SJSA1 (cell line): ENCODE measurements at places on chromosomes 16 and 17. TPM values are rescaled to one million over a fixed set of nuclear protein-coding genes. Genes with fewer than 3 reads are reported as not detected.

C1QL1 gene
- 5.2 TPM in 1 of 2 replicates, not detected in the other for total RNA-seq

- no peak overlapping the region for H3K4me3 ChIP-seq
- no peaks in the 10 kb centered on the region for H3K36me3 ChIP-seq
- H3K4me1 ChIP-seq: peaks cover 5% of the 10 kb centered on the region; the same call in 1 of the 2 replicates
Measured at GRCh38 chr17:77815127-77815905, 143.2 kb upstream of the TNRC6C start.

DNA sequence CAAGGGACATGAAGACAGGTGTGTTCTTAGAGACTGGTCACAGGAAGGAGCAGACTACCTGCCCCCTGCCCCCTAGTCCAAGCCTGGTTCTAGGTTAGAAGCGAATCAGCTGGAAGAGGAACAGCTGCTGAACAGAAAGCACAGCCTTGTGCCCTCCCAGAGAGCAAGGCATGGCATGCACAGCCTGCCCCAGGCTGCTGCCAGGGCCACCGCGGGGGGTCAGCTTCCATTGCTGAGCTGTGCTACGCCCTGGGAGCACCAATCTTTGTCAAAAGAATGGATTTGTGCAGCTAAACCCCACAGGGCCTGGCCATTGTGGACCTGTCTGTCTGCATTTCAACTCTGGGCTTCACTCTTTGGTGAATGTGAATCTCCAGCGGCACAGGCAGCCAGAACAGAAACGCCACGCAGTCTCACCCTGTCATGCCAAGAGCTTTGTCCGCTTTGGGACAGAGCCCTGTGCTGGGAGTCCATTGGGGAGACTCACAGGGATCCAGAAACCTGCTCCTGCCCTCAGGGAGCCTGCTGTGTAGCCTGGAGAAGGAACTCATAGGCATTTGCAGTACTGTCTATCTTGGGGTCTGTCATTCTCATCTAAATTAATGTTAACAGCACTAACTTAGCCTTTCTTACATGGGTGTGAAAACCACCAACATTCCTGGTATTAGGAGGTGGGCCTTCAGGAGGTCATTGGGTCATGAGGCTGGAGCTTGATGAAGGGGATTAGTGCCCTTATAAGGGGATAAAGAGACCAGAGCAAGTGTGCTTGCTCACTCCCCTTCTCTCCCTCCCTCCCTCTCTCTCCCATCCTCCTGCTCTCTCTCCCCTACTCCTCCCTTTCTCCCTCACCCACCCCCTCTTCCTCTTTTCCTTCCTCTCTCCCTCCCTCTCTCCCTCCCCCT lies 25.6 kb upstream of the CDRT4 start:
- H3K27me3 ChIP-seq: no peaks in the 10 kb centered on the region
- no peak overlapping the region for H3K27ac ChIP-seq
- no peak overlapping the region for H3K4me3 ChIP-seq
- H3K4me1 ChIP-seq: peaks cover 18% of the 10 kb centered on the region
- no peak for DNase-seq

GRCh38 chr17:80103449-80104085 lies 2.2 kb downstream of the GAA start:
- no peak overlapping the region for H3K27ac ChIP-seq
- peaks cover 4% of the 10 kb centered on the region for H3K36me3 ChIP-seq
- no peak overlapping the region for H3K4me3 ChIP-seq
- no peaks in the 10 kb centered on the region for H3K27me3 ChIP-seq
- H3K4me1 ChIP-seq: peaks cover 18% of the 10 kb centered on the region

DPEP1 gene
- total RNA-seq: 6.2 and 10.7 TPM in 2 replicates

DNA sequence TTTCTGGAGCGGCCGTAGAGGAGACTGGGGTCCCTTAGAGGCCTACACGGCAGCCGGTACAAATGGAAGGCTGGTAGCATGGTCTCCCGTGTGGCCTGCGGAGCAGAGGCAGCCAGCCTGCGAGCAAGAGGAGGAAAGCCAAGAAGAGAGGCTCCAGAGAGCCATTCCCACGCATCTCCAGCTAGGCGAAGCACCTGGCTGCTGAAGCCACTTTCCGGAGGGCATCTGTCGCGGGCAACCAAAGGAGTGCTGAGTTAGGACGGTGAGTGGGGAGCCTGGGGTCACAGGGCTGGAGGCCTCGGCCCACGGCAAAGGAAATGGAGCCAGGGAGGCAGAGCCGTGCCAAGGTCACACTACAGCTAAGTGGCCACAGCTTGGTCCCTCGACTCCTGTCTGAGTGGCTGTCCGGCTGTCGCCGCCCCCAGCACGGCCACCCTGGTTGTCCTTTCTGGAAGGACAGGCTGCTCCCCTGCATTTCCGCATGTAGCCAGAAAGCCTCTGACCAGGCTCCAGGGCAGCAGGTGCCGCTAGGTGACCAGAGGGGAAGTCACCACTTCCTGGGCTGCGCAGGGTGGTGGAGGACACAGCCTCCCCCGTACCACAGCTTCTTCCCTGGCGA lies 33.7 kb downstream of the ENGASE start:
- H3K36me3 ChIP-seq: no peaks in the 10 kb centered on the region
- H3K4me3 ChIP-seq: no peak overlapping the region
- H3K27ac ChIP-seq: no peak overlapping the region
- no peak for DNase-seq
- no peaks in the 10 kb centered on the region for H3K4me1 ChIP-seq

DNA sequence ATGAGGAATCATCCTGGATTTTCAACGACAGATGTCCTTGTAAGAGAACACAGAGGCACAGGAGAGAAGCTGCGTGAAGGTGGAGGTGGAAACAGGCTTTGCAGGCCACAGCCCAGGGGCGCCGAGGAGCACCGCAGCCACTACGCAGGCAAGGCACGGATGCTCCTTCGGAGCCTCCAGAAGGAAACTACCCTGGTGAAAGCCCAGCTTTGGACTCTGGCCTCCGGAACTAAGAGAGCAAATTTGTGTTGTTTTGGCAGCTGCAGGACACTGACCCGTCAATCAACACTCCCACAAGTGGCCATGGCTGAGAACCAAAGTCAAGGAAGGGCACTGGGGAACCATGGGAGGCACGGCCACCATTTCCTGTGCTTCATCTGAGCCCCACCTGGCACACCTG lies 3.4 kb downstream of the ARL16 start:
- no peak for DNase-seq
- H3K4me3 ChIP-seq: no peak overlapping the region
- H3K4me1 ChIP-seq: peaks cover 24% of the 10 kb centered on the region
- H3K27ac ChIP-seq: no peak overlapping the region

GRCh38 chr16:47371271-47372014 lies 89.4 kb downstream of the ITFG1 start:
- no peak for DNase-seq
- H3K36me3 ChIP-seq: peaks cover 6% of the 10 kb centered on the region
- H3K27ac ChIP-seq: no peak overlapping the region
- H3K27me3 ChIP-seq: no peaks in the 10 kb centered on the region

NPIPA7 gene
- total RNA-seq: 1.4 TPM in 1 of 2 replicates, not detected in the other

DNA sequence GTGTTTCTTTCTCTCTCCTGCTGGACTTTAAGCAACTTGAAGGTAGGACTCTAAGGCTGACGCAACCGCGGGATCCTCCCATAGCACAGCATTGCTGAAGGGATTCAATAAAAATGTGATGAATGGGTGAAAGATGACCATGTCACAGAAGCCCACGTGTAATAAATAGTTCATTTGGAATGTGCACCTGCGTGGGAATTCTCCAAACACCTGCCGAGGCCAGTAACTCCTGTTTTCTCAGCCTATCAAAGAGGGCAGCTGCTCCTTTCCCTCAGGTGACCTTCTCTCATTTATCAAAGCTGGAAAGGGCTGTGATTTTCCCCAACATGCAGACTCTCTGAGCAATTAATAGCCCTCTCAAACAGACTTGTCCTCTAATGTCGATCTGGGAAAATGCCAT lies 235.7 kb downstream of the STX8 start:
- H3K27ac ChIP-seq: no peak overlapping the region
- H3K4me1 ChIP-seq: no peaks in the 10 kb centered on the region; the same call in 1 of the 2 replicates
- no peak overlapping the region for H3K4me3 ChIP-seq
- H3K27me3 ChIP-seq: no peaks in the 10 kb centered on the region

PPP1R27 gene
- not detected in 2 replicates for total RNA-seq

CCL17 gene
- total RNA-seq: not detected in 2 replicates

SNX11 gene
- total RNA-seq: 13.3 and 16.4 TPM in 2 replicates

AIPL1 gene
- total RNA-seq: not detected in 2 replicates

DNA sequence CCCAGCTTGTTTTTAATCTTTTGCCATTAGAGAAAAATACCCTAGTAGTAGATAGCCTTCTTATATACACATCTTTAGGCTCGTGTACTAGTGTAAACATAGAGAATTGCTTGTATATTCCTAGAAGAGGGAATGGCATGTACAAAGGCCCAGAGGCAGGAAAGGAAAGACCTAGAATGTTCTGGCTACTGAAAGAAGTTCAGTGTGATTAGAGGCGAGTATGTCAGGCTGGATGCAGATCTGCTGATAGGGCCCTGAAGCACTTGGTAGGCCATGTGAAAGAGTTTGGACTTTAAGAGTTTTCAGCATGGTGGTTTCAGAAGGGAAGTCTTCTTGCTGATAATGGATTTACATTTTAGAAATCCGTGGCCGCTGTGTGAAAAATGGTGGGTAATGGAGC lies 17.4 kb downstream of the CTCF start:
- H3K4me3 ChIP-seq: no peak overlapping the region
- no peaks in the 10 kb centered on the region for H3K27me3 ChIP-seq
- H3K36me3 ChIP-seq: peaks cover 31% of the 10 kb centered on the region
- no peak overlapping the region for H3K27ac ChIP-seq
- no peak for DNase-seq

SLC5A11 gene
- total RNA-seq: 0.16 TPM in 1 of 2 replicates, not detected in the other

DNA sequence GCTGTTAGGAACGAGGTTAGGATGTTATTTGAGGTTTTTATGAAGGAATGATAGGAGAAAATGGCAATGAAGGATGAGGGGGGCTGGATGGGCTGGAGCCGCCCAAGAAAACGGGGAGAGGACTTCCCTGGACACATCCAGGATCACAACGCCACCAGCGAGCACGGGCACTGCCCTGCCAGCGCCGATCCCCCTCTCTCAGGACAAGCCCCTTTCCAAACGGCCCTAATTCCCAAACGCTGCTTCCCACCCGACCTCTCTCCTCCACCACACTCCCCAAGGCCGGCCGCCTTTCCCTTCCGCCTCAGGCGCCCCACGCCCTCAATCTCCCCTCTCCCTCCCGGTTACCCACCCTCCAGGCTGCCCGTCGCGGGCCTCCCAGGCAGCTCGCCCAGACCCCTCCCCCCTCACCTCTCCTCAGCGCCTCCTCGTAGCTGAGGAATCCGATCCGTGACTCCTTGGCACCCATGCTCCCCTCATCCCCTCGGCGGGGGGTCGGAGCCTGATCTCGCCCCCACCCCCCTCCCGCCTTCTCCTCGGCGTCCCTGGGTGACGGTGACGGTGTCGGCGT lies 377 bp downstream of the USP32 start:
- peak overlapping the region; percentile 77 for H3K4me3 ChIP-seq
- H3K4me1 ChIP-seq: peaks cover 27% of the 10 kb centered on the region
- peaks cover 4% of the 10 kb centered on the region; the same call in 1 of the 2 replicates for H3K36me3 ChIP-seq
- peak overlapping the region; percentile 65 for H3K27ac ChIP-seq
- peak; percentile 68 for DNase-seq

CLN3 gene
- total RNA-seq: 4.7 and 6.9 TPM in 2 replicates

DNA sequence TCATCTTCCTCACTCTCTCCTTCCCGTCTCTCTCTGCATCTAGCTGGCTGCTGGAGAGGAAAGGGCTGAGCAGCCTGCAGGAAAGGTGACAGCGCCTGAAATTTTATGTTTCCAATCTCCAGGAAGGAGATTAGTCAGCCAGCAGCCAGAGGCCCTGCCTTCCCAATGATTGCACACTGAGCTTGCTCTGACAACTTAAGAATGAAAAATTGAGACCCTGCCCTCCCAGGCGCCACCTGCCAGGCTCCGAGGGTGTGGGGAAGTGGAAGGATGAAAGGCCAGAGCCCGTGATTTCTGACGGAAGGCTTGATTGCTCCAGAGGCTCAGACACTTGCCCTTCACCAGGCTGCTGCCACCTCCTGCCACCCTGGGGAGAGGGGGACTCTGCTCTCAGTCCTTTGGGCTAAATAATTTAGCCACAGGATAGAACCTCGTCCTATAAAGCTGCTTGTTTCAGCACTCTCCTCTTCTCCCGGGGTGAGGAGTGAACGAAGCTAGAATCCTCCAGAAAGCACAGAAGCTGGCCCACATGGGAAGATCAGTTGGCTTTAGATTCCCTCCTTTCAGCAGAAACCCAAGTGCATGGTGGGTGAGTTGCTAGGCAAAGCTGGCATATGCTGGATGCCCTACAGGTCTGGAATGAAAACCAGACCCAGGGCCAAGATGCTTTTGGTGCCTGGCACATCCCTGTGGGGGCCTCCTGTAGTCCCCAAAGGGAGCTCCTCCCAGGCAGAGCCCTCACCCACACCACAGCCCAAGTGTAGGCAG lies 33.5 kb downstream of the GRIN2C start:
- no peak for DNase-seq
- no peak overlapping the region for H3K4me3 ChIP-seq
- no peaks in the 10 kb centered on the region for H3K4me1 ChIP-seq

GRCh38 chr17:32239456-32239855 lies 26.2 kb upstream of the RHBDL3 start:
- no peaks in the 10 kb centered on the region for H3K27me3 ChIP-seq
- H3K27ac ChIP-seq: no peak overlapping the region
- no peaks in the 10 kb centered on the region for H3K36me3 ChIP-seq
- DNase-seq: no peak
- no peak overlapping the region for H3K4me3 ChIP-seq

DNA sequence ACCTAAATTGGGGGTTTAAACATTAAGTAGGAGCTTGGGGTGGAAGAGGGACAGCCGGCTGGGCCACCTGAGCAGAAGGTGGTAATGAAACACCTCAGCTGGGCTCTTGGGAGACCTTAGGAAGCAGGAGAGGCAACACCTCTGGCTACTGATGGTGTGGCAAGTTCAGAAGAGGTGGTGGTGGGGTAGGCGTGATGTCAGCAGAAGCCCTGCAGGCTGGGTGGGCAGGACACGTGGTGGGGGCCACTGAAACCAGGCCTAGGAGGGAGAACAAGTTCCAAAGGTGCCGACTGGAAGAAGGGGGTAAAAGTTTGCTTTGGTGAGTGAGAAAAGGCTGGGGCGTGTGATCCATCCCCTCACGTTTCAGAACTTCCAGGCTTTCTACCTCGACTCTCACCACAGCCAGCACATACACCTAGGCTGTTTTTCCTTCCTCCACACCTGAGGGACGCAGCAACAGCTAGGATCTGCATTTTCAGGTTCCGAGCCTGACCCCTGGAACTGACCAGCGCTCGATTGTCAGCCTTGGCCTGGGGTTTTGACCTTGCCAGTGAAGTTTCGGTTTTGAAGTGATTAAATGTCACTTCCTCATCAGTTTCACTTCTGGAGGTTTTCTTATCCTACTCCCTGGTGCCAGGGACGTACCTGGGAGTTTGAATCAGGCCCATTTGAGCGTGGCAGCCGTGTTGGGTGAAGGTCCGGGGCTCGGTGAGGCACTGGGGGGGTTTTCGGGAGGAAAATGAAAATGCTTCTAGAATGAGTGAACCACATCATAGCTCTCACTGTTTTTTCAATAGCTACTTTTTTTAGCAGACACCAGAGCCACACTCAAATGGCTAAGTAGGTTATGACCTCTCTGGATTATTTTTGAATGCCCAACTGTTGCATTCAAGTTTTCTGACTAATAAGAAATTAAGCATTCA lies 10.0 kb downstream of the SNN start:
- no peak overlapping the region for H3K4me3 ChIP-seq
- no peaks in the 10 kb centered on the region for H3K27me3 ChIP-seq
- DNase-seq: no peak
